ENCODE measurements at places on chromosomes 2 and 18. TPM values are rescaled to one million over a fixed set of nuclear protein-coding genes. Genes with fewer than 3 reads are reported as not detected.
A peak's percentile ranks its signal among the peaks of the same experiment; 100 is the strongest.

The C2orf80 gene
- polyA plus RNA-seq, result not detected

- DNase-seq, result peak; percentile 59
Measured at GRCh38 chr2:67476809-67477790, 80.0 kb downstream of the ETAA1 start.

- DNase-seq, result no peak
Measured at GRCh38 chr18:2797951-2798350, 48.9 kb upstream of the EMILIN2 start.

The EPG5 gene
- polyA plus RNA-seq, result 22.6 TPM

GRCh38 chr18:79396431-79397246 lies 909 bp downstream of the NFATC1 start:
- peak; percentile 77 for DNase-seq

- peak; percentile 94 for DNase-seq
Measured at GRCh38 chr18:12031846-12032245, 50.5 kb downstream of the IMPA2 start.

DNA sequence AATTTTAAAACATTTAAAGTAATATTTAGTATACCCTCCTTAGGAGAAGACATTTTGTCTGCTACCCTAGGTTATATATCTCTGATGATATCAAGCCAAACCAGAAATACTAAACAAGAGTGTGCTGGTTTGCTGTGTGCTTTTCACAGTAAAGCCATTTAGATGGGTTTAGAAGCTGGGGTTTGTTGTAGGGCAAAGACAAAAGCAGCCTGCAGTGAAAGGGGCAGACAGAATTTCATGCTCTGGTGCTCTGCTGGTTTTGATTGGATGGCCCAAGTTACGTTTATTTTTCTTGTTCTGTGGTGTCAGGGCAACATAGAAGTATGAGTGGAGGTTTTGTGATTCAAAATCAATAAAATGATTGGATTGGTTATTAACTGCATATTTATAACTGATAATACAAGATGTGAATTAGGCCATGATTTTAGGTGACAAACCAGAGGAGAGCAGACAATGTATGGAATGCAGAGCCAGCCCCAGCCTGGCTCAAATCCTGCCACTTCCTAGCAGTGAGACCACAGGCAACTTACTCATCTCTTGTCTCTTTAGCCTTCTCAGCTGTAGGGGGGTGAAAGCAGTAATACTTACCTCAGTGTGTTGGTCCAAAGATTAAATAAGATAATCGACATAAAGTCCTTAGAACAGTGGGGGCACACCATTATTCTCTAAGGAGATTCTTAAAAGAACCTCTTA lies 30.9 kb upstream of the IER3IP1 start:
- DNase-seq, result peak; percentile 28

- DNase-seq, result no peak
Measured at GRCh38 chr2:45978302-45978859, 318.8 kb upstream of the EPAS1 start.

DNA sequence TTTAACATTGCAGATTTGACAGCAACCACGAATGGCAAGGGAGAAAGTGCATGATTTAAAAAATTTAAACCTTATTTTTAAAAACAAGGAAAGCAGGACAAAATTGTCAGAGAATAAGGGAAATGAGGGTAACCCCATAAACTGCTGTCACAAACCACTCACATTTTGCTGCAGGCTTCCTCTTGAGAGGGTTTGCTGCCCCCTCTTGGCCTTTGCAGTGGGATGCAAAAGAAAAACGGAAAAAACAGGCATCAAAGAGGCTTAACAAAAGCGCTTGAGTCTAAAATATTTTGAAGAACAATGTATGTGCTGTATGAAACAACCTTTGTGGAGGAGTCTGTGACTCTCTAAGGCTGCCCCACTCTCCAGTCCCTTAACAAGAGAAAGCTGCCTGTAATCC lies 91.6 kb downstream of the TMX3 start:
- DNase-seq, result peak; percentile 86

DNA sequence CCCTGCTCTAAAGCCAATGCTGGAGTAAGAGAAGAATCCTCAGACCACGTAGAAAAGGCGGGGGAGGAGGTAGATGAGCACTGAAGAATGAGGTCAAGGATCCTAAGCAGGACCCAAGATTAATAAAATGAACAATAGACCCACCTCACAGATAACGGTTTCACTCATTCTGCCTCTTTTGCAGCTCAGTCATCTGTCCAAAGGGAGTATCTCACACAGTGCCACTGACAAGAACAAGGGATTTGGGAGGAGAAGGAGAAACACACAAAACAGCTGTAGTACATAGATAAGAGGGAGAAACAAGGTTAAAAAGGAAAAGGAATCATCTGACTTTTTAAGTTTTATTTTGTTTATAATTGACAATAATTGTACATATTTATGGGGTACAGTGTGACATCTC lies 30.9 kb upstream of the SULT1C4 start:
- DNase-seq, result no peak

The LCT gene
- not detected for polyA plus RNA-seq
